ENCODE measurements at places on chromosomes 11 and 22. TPM values are rescaled to one million over a fixed set of nuclear protein-coding genes. Genes with fewer than 3 reads are reported as not detected.

GRCh38 chr11:63443714-63444113, 47.3 kb downstream of the PLAAT5 start:
- no peak for DNase-seq

GRCh38 chr11:64241241-64241490, 271 bp downstream of the FKBP2 start:
- DNase-seq: peak; percentile 96

GRCh38 chr22:47198801-47199251, 436.4 kb downstream of the TBC1D22A start:
- DNase-seq: no peak

- no peak for DNase-seq
These were observed 55.1 kb downstream of the RBMXL2 start for GRCh38 chr11:7143908-7144307.

- DNase-seq: no peak
These were observed 78.5 kb downstream of the CYP2R1 start for GRCh38 chr11:14813516-14813915.

- DNase-seq: no peak
These were observed 1.4 kb upstream of the GAL3ST1 start for GRCh38 chr22:30575859-30576258.

DNA sequence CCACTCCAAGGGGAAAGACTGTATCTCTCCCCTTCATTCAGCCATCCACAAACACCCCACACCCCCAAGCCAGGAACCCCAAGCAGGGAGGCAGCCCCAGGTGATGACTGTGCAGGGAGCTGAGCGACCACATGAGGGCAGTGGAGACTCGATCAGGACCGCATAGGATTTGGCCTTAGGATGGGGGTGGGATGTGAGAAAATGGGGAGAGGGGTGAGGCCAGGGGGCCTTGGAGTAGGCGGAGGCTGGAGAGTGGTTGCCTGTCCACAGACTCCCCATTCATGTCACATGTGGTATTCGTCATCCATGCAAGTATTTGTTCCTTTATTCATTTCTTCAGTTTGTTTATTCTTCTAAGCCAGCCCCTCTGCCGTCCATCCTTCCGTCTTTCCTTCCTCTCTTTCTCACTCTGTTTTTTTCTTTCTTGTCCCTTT, 2.7 kb upstream of the RHOD start:
- no peak for DNase-seq

DNA sequence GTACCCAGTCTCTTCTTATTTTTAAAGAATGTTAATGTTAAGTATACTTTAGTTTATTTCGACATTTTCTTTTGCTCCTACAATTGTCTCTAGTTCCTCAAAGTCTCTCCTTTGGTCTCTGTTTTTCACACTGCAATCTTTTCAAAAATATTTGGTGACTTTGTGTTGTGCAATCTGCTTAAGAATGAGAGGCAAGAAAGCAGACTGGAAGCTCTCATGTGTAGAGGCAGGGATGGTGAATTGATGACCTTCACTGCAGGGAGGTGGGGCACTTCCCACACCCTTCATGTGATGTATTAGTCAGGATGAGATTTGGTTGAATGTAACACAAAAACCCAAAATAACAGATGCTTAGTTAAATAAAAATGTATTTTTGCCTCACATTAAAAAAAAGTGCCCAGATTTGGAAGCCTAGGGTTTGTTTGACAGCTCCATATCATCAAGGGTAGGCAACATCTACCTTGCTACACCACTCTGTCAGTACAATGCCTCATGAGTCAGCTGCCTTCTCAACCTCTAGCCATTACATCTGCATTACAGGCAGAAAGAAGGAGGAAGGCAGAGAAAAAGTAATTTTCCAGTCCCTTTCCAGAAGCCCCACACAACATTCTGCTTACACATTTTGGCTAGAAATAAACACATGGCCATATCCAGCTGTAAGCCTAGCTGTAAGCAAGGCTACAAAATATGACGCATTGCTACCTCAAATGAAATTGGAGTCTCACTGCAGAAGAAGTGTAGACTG, 3.8 kb upstream of the MMP27 start:
- DNase-seq: no peak

GRCh38 chr11:74418509-74418895, 20.3 kb upstream of the PGM2L1 start:
- DNase-seq: no peak

DNA sequence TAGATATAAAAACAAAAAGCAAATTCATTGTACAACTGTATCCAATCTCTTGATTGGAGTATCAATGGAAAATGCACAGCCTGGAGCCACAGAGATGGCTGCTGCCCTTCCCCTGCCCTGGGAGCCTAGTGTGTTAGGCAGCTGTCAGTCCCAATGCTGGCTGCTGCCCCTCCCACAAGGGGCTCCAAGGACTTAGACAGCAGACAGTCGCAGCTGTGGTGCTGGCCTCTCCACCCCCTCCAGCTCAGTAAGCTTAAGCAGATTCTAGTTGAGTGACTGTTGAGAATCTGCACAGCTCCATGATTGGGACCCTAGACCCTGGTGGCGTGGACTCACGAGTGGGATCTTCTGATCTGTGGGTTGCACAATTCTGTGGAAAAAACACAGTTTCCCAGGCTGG, 1511.2 kb downstream of the FAM181B start:
- no peak for DNase-seq

GRCh38 chr11:126548581-126549550, 193.4 kb downstream of the ST3GAL4 start:
- no peak for DNase-seq

DNA sequence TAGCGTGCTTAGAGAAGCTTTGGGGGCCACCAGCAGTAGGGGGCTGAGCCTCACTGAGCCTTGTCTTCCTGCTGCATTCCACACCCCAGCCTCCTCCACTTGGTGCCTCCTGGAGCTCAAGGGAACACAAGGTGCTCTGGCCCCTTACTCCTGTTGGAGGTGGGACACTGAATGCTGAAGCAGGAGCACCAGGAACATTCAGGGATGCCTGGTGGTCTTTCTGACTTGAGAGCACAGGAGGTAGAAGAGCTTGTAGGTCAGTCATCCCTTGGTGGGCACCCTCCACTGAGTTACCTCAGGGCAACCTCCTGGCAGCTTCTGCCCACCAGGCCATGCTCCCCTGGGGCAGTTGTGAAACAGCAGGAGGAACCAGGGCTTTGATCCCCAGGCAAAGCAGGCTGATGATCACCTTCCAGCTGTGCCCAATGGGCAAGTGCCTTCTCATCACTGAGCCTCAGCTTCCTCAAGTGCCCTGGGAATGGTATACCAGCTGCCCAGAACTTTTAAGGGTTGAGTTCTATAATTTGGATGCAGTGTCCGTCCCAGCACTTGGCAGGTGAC, 50.1 kb downstream of the CABIN1 start:
- no peak for DNase-seq

- DNase-seq: no peak
These were observed 111.7 kb downstream of the SPATA19 start for GRCh38 chr11:133733631-133734030.

- DNase-seq: no peak
These were observed 13.7 kb downstream of the FAM118B start for GRCh38 chr11:126225295-126225665.

DNA sequence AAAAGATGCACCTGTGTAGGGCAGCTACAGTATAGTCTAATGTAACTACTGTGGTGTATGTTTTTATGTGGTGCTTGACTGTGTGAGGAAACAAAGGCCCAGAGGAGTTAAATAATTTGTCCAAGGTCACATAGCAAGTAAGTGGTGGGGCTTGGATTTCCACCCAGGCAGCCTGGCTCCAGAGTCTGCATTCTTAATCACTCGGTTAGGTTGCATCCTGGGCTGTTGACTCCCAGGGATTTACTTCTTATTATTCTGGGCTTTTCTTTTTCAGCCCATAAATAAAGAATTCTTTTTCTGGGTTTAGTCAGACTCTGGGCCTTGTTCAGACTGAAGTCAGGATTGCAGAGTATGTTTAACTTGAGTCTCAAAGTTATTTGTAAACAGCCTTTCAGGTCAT, 82.1 kb downstream of the ARHGAP42 start:
- no peak for DNase-seq

DNA sequence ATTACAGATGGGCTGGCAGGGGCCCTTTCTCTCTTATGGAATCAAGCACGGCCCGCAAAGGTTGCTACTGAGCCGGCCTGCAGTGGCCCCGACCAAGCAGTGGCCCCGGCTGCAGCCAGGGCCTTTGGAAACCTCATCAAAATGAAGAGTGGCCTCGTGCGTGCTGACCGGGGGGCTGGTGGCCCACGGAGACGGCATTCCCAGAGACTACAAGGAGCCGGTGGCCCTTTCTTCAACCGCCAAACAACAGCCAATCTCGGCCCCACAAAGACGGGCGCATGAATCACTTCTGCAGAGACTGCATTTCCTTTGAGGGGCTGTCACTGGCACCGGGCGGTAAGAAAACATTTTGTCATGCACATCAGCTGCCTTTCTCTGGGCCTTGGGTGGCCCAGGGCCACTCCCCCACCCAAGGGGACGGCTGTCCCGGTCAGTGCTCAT, 43.1 kb upstream of the FGF3 start:
- DNase-seq: no peak

TRIM51G gene
- total RNA-seq: not detected

CCDC73 gene
- 0.18 TPM for total RNA-seq

OSBP2 gene
- 3.9 TPM for total RNA-seq

KRTAP5-2 gene
- total RNA-seq: not detected

ASPHD2 gene
- total RNA-seq: 2.0 TPM

HOATZ gene
- not detected for total RNA-seq

SVIP gene
- 6.1 TPM for total RNA-seq
